Forelimb muscle (tissue), 1 donor: ENCODE measurements at places on chromosomes 6 and 20. TPM values are rescaled to one million over a fixed set of nuclear protein-coding genes. Genes with fewer than 3 reads are reported as not detected.

Gene TSHZ2
- polyA plus RNA-seq: 9.0 TPM

Gene NCOA5
- 29.0 TPM for polyA plus RNA-seq

Gene EFCAB8
- polyA plus RNA-seq: 0.24 TPM

GRCh38 chr6:5587648-5588047, 326.3 kb downstream of the FARS2 start:
- DNase-seq: no peak

GRCh38 chr6:379410-380181, 12.0 kb upstream of the IRF4 start:
- no peak for DNase-seq

- DNase-seq: no peak
These were observed 38.3 kb downstream of the DAAM2 start for GRCh38 chr6:39830444-39830843.

- no peak for DNase-seq
These were observed 92.0 kb downstream of the ATXN1 start for GRCh38 chr6:16669227-16669626.
